Cardiac muscle cell (in vitro differentiated cells and primary cell): ENCODE measurements at places on chromosomes 6 and 20. TPM values are rescaled to one million over a fixed set of nuclear protein-coding genes. Genes with fewer than 3 reads are reported as not detected.

The CHRNA4 gene
- total RNA-seq, result 0.11 and 0.15 TPM in 2 replicates

DNA sequence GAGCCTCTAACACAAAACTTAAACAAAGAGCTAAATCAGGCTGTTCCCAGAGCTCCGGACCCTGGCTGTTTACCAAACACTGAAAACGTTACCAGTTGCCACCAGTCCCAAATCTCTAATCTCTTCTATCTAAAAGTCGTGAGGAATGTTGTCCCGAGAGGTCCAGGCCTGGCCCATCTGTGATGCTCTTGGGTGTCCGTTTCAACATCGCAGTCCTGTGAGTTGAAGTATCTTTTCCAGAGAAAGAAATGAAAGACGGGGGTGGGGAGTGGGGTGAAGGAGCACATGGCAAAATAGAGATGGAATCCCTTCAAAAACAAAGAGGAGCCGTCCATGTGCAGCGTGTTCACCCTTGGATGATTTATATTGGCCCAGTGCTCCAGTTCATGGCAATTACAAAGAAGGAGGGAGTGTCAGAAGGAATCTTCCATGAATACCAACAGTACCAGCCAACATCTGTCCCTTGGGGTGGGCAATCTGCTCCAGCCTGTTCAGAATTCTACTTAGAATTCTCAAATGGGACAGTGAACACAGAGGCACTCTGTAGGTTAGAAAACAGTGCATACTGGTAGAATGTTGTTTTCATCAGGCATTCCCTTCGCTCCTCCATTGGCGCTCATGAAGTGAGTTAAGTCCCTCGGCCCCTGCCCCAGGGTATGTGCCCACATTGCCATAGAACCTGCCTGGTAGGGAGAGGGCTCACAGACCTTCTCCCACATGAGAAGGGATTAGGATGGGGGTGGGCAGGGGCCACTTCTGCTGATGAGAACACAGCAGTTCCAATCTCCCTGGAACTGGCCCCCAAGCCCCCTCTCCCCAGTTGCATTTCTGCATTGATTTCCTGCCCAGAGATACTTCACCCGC is 112.1 kb downstream of the LY86 start:
- no peak for DNase-seq

- no peak for DNase-seq
Measured at GRCh38 chr6:85453490-85453889, 3.6 kb downstream of the NT5E start.

The CLDN20 gene
- not detected in 2 replicates for total RNA-seq

DNA sequence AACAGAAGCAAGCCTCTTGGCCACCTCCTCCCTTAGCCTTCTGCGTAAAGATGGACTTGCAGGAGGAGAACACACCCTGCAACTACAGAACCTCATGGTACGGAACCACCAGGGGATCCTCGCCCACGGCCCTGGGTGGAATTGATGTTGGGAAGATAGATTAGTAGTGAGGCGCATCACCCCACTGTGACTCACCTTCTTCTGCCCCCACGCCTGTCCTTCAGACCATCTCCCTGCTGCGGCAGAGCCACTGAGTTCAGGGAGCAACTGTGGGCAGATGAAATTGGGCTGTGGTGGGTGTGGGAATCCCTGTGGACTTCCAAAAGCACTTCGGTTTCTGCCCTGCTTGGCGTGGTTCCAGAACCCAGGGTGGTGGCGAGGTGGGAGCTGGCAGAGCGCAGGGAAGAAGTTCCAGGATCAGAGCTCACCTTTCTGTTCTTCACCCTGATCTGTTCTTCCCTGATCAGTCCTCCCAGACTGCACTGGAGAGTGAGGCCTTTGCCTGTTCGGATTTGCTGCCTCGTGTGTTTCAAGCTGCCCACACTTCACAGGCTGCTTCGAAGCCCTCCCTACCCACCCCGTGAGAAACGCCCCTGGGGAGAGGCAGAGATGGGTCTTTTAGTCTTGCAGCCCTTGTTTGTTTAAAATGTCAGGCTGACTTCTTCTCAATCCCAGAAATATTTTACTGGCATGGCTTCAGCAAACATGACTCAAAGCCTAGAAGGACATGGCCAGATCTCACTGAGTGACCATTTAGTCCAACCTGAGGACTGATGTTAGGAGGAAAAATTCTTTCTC is 92.8 kb upstream of the MLN start:
- DNase-seq, result no peak
